ENCODE measurements at places on chromosomes 5 and 9.

DNA sequence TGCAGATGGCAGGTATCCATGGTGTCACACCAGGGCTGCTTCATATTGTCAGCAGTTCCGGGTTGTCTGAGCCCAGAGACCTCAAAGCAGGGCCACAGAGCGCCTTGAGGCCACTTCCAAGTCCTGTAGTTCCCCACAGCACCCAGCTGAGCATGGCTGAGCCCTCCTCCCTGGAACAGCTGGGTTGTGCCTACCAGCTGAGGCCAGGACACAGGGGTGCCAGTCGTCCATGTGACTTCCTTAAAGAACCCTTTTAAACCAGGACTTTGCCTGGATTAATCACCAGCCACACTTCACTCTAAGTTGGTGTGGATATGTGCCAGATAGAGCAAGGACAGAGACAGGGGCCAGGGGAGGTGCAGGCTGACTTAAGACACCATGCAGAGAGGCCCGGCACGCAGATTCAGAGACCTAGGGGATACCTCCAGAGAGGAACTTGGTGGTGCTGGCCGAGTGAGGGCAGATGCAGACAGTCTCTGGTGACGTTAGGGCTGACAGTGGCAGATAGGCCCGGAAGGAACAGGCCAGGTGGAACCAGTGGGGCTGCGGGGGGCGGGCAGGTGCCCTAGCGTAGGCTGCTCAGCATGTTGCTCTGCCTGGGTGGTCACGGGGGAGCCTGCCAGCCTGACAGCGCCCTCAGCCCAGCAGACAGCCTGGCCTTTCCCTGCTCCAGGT lies 142.7 kb downstream of the CACNA1B start:
- DNase-seq: no peak

- no peak for DNase-seq
Observed at GRCh38 chr9:72509635-72510034, 11.8 kb upstream of the TMC1 start.

DNA sequence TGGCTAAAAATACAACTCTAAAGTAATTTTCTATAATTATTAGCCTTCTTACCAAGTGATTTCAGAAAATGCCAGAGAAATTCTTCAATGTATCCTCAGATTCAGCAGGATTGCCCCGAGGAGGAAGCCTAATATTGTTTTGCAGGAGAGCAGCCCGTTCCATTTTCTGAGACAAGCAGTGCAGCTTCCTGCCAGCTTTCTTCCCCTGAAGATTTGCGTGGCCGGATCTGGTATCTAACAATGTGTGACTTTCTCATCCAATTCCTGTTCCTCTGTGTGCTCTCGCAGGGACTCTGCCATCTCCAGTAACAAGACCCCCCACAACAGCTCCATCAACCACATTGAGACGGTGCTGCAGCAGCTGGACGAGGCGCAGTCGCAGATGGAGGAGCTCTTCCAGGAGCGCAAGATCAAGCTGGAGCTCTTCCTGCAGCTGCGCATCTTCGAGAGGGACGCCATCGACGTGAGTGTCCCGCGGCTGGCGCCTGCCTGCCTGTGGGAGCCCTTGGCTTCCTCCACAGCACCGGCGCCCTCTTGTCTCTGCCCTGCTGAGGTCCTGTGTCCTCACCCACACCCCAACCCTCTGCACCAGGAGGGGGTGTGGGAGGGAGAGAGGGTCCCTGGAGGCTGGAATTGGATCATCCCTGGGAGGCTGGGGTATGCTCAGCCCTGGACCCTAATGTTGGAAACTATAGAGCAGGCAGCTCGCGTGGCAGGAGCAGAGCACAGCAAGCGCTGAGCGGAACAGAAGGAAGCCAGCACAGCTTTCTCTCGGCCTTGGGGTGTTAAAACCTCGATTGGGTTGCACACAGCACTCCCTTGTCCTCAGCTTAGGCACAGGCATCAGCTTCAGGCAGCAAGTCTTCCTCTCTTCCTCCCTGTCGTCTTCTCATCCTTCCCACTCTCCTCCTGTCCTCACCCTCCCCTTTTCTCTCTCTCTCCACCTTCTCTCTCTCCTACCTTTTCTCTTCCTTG lies 216.2 kb downstream of the TRIO start:
- DNase-seq: no peak

DNA sequence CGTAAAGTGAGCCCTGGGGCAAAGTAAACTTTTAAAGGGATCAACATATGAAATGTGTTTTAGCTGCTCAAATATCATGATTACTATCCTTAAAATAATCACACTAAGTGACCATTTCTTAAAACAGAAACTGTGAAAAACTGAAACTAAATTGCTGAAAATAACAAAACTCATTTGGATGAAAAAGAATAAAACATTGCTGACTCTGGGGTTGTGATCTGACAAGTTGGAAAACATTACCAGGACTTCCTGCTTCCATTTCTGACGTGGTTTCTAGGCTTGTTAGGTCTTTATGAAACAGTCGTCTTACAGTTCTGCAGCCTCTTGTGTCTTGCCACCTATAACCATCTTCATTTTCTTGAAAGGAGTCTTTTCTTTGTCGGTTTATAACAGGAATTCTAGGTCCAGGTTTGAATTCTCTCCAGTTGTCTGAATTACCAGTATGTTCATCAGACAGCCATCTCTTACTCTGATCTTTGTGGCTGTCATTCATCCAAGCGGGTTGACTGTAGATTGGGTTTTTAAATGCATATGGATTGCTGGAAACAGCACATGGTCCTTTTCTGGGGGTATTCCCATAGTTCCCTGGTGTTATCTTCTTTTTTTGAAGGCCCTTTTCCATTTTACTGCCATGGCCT lies 1.7 kb downstream of the TUT7 start:
- DNase-seq: no peak

GRCh38 chr9:12391839-12392509 lies 301.2 kb upstream of the TYRP1 start:
- no peak for DNase-seq

- no peak for DNase-seq
Observed at GRCh38 chr5:113142186-113142585, 165.6 kb downstream of the DCP2 start.

DNA sequence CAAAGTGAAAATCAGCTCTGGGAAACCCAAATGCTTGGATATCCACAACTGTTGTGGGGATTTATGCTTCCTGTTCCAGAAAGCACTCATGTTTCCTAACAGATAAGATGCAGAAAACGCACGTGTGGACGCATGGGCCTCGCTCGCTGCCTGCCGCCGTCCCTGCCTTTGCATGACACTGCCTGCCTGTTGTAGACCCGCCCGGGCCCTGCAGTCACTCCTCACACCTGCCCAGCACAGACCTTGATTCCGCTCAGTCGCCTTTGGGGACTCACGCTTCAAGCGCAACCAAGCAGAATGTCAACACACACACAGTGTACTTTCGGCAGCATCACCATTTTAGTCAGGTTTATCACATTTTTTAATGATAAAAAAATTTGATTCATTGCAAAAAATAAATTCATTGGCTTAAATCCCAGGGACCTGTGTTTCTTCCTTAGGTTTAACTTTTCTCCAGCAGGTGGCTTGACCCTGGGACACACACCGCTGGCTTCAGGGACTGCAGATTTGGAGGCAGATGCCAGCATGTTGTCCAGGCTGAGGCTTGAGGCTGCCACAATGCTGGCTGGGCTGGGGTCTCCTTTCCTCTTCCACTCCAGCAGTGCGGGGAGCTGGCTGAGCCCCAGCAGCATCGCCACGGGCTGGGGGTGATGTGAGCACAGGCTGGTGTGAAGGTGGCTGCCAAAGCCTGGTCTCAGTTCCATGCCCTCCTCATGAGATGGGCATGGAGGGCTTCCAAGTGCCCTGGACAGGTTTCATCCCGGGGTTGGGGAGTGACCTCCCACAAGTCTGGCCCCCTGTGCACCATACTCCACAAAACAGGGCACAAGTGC lies 416.9 kb upstream of the IRX4 start:
- no peak for DNase-seq

GRCh38 chr5:179886190-179886911 lies 21.3 kb downstream of the TBC1D9B start:
- no peak for DNase-seq

- no peak for DNase-seq
Observed at GRCh38 chr5:117955831-117956230, 1032.5 kb downstream of the DTWD2 start.

DNA sequence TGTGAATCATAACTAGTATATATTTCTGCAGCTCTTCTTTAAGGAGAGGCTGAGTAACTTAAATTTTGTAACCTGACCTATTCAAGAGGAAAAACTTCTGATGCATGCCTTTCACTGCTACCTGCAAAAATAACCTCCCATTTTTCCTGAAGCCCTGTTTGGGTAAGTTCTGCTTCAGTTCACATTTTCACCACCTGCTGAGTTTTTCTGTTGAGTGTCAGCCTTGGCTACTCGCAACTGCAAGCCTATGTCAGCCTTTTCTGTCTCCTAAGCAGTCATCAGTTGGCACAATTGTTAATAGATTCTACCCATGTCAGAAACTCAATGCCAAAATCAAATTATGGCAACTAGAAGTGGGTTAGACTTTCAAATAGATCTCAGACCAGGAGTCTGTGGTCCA lies 8.2 kb upstream of the TNFAIP8 start:
- no peak for DNase-seq

- peak; percentile 24 for DNase-seq
Observed at GRCh38 chr9:130835441-130836298, 616 bp downstream of the ABL1 start.

GRCh38 chr9:132825430-132825829 lies 52.7 kb downstream of the AK8 start:
- no peak for DNase-seq

DNA sequence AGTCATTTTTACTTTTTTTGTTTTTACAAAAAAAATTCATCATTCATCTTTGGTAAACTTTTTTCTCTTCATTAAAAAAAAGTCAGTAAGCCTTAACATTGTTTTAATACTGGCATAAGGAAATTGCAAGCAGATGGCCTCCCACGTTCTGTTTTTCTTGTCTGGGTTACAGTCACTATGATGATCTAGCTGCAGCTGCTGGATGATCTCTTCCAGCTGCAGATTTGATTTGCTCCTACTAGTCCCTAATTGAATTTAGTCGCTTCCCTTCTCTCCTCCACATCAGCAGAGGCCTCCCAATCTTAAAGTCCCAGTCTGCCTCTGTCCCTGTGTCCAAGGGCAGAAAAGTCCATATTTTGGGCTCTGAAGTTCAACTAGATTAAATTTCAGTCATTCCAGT lies 106.8 kb upstream of the PTGER4 start:
- DNase-seq: no peak

DNA sequence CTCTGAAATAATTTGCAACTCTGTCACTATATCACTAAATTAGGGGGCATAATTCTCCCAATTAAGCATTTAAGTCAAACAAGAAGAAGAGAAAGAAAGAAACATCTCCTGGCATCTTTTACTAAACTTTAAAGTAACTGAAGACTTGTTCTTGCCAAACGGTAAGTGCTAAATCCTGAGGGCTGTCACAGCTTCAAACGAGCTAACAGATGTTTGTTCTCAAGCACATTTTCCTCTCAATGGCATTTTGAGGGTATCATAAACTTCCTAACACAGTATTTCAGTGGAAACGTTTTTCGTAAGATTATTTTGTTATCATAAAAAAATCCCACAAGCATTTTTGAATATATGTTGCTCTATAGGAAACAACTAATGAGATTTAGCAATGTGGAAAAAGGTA lies 169.5 kb upstream of the TAS2R1 start:
- no peak for DNase-seq

DNA sequence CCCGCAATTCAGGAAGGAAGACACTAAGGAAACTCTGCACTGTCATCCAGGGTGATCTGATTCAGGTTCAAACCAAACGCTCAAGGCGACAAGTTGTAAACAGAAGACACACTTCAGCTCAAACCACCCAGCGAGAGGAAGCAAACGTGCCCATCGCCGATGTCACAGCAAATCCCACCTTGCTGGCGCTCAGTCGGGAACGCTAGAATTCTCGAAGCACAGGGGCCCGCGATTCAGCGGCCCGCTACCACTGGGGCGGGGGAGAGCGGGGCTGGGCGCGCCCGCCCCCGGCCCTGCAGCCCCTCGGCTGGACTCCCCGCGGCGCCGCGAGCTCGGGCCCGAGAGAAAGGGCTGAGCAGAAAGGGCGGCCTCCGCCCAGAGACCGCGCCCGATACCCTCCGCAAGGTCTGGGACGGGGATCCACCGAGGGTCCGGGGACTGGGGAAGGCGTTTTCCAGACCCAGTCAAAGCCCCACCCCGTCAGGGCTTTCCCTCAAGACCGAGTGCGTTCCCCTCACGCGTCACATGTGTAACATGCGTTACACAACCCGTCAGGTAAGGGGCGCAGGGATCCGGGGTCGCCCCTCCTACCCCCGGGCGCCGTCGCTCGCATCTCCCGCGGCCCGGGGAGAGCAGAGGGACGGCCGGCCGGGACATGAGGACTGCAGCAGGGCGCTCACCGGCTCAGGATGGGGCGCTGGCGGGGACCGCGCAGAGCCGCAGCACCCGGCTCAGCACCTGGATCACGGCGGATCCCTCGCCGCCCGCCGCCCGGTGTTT lies 469 bp downstream of the AGTPBP1 start:
- peak; percentile 60 for DNase-seq

DNA sequence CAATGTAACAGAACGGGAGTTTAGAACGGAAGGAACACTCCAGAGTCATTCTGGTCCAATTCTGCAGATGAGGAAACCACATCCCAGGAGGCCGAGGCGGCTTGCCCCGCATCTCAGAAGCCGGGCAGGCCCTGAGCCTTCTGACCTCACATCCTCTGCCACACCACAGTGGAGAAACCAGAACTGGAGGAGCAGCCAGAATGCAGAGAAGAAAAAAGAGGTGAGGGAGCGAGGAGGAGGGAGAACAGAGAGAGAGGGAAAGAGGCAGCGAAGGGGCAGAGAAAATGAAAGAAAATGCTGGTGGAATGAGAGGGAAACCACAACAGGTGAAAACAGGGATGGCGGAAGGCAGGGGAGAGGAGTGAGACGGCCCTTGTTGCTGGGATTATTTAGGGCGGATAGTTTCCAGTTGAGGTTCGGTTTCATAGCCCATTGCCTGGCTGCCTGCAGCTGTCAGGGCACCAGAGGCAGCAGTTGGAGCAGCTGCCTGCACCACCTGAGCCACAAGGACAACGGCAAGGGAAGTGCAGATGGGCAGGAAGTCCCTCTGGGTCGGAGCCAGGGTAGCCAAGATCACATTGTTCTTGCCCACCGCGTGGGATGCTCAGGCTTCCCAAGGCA lies at the start of gene HMHB1:
Gene HMHB1, plus strand, starts transcription at position 77 of the 621 bp plus-strand sequence.
- DNase-seq: no peak

DNA sequence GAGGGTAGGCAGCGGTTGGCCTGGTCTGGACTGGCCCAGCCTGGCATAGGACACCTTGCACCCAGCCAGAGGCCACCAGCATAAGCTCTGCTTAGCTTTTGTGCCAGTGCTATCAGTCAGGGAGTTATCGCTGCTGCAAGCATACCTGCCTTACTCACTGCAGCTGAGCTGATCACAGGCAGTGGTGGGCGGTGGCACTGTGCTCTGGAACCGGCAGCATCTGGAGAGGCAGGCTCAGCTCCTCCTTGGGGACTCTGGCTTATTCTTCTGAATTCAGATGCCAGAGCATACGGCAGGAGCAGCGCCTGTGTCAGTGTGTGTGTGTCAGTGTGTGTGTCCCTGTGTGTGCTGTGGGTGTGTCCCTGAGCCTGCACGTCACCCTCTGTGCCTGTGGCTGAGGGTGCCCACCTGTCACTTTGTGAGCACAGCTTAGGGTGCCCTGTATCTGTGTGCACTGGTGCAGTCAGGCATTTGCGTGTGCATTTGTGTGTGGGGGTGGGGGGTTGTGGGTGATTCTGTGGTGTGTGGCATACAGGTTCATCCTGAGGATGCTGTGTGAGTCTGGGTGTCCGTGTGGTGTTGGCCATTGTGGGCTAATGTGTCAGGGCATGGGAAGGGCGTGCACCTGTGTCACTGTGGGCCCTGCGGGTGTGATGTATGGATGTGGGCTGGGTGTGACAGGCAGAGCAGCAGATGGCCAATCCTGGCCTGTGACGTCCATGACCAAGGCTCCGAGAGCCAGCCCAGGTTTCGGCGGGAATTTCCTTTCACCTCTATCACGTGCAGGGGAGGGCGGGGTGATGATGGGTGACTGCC lies 23.5 kb downstream of the LMX1B start:
- no peak for DNase-seq

All from NCI-H1105 treated with DMSO at 0.1 percent for 48 hours (cell line).